NCI-H187 treated with DMSO at 0.1 percent for 48 hours (cell line): ENCODE measurements at places on chromosomes 11 and 22.

DNA sequence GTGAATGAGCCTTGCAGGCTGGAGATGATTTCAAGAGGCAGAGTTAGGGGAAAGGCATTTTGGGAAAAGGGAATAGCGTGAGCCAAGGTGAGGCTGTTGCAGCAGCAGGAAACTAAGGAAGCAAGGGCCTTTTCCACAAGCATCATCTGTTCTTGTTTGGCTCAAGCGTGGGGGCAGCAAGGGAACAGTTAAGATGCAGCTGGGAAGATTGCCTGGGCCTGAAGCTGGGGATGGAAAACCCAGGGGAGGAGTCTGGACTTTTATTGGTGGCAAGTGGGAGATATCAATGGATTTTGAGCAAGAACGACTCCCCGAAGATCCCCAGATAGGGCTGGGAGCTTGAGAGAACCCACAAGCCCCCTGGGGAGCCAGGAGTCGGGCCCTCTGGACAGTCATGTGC, 27.3 kb upstream of the PICK1 start:
- DNase-seq, result no peak

DNA sequence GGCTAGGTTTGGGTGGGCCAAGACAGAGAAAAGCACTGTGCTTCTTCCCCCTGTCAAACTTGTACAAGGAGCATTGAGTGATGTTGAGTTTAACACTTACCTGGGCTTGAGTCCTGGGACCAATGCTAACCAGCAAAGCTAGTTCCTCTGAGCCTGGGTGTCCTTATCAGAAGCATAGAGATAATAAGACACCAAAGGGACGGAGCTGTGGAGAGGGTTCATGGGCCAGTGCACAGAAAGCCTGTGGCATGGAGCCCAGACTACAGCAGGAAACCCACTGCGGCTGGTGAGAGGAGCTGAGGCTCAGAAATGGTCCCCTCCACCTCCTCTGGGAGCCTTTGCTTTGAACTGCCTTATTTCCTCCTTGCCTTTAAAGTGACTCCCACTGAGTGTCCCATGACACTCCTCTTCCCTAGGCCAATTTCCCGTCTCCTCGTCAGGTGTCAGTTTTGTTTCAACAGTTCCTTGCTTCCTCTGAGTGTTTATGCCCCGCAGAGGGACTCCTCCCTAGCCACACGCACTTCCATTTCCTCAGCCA, 9.4 kb downstream of the SLCO2B1 start:
- no peak for DNase-seq

DNA sequence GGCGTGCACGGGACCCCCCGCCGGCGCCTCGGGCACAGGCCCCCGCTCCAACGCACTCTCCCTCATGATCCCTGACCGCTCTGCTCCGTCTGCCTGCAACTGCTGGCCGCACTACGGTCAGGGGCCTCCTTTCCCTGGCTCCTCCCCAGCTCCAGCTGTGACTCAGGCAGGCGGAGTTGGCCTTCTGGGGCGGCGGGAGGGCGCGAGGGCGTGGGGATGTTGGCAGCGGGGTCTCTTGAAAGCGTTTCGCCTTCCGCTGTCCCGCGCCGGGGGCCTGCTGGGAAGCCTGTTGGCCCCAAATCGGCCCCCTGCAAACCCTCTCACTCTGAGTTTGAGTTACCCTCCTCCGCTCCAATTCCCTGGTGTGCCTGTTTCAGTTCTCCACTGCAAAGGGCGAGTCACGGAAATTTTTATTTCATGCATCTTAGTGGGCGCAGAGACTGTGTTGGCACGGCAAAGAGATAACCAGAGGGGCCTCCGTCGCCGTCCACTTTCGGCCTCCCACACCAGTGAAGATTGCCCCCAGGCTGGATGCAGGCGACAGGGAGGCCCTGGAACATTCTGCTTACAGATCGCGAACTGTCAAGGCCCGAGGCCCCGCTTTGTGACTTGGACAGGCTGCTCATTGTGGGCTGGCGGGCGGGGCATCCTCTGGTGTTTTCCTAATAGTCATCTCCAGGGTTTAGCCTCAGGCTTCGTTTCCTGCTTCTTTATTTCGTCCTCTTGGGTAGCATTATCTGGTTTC, at the start of gene CAVIN3:
Gene CAVIN3 (minus strand): TSS at position 91 of the 745 bp plus-strand sequence. CDS start 25 bp downstream, at position 66.
- DNase-seq, result no peak

DNA sequence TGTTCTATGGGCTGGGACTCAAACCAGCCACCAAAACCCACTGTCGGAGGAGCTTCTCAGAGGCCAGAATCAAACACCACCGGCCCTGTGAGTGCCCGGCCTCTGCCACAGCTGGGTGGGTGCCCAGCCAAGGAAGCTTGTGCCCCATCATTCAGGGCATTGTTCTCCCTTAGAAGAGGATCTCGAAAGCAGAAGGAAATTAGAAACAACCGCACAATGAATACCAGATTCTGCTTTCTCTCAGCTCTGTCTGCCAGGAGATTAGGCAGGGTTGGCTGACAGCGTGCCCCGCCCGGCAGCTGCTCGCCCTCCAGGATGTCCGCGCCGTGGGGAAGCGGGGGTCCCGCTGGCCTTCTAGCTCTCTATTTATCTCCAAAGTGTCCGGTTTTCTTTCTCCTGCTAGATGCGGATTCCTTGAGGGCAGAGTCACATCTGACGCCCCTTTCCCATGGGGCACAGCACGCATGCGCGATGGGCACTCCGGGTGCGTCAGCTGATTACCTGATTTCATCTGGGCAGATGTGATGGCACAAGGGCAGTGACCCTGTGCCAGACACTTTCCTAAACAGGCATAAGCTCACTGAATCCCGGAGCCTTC, 25.5 kb downstream of the SCGB1A1 start:
- DNase-seq, result no peak

DNA sequence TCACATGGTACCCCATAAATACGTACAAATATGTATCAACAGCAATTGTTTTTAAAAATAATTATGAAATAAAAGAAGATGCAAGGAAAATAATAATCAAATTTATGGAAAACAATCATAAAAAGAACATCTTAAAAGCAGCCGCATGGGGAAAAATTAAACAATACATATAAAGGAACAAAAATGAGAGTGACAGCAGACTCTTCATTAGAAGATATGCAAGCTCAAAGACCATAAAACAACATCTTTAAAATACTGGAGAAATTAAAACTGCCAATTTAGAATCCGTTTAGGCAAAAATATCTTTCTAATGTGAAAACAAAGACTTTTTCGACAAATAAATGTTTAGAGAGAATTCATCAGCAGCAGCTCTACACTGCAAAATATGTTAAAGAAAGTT, 190.6 kb upstream of the C11orf58 start:
- DNase-seq, result no peak

- no peak for DNase-seq
Measured at GRCh38 chr11:45017329-45017728, 66.6 kb upstream of the TP53I11 start.

GRCh38 chr22:38674888-38675287, 6.9 kb upstream of the TOMM22 start:
- DNase-seq, result no peak

DNA sequence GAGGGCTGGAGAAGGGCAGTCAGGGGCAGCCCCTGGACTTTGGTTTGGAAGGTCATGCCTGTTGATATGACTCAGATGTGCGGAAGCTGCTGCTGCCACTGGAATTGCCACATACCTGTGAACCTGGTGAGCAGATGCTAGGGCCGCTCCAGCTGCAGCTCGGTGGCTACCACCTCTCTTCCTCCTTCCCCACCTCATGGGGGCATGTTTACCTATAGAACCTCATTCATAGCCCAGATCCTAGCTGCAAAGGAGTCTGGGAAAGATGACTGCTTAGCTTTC, 17.5 kb upstream of the TSPAN18 start:
- DNase-seq, result no peak

- DNase-seq, result no peak
Measured at GRCh38 chr22:22691716-22692701, 47.6 kb downstream of the GGTLC2 start.

GRCh38 chr11:110986016-110986415, 259.5 kb upstream of the POU2AF2 start:
- DNase-seq, result no peak

DNA sequence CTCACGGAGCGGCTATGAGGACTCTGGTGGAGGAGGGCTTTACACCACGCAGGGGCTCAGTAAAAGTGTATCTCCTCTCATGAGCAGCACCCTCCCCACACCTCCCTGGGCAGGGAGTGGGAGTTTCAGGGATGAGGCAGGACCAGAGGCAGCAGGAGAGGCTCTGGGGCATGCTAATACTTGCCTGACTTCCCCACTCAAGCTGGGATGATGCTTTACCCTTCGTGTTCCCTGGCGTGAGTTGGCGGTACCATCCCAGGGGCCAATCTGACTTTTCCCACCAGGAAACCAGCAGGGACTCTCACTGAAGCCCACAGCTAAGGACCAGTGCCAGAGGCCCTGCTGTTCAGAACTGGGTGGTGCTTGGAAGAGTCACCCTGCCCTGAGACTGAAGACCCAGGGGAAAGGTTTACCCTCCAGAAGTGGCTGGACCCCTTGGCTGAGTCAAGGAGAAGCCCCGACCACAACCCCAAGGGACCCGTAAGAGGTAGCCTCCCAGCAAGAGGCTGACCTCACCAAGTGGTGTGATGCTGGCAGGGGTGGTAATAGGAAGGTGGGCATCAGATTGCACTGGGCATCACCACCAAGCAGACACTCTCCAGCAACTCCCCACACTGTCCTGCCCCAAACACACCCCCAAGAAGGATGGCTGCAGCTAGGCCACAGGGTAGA, 65.6 kb downstream of the THAP12 start:
- no peak for DNase-seq

- no peak for DNase-seq
Measured at GRCh38 chr11:18191376-18191775, 18.7 kb downstream of the MRGPRX4 start.

- DNase-seq, result no peak
Measured at GRCh38 chr11:88175569-88176075, 379 bp upstream of the RAB38 start.

DNA sequence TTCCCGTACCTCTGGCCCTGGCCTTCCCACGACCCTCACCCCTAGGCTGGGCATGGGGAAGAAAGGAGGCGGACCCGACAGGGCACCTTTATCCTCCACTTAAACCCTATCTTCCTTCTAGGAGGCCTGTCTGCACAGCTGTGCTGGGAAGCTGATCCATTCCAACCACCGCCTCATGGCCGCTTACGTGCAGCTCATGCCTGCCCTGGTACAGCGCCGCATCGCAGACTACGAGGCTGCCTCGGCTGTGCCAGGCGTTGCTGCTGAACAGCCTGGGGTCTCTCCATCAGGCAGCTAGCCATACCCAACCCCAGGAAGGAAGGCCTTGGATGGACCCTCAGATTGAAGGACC, 599 bp downstream of the TIMM10B start:
- DNase-seq, result no peak

- no peak for DNase-seq
Measured at GRCh38 chr22:41888627-41889200, 26.2 kb downstream of the SHISA8 start.

GRCh38 chr22:39432361-39432811, 24.4 kb upstream of the MGAT3 start:
- no peak for DNase-seq

- DNase-seq, result no peak
Measured at GRCh38 chr11:12077535-12078280, 32.7 kb upstream of the MICAL2 start.

- no peak for DNase-seq
Measured at GRCh38 chr11:133965031-133965601, 8.3 kb upstream of the IGSF9B start.

DNA sequence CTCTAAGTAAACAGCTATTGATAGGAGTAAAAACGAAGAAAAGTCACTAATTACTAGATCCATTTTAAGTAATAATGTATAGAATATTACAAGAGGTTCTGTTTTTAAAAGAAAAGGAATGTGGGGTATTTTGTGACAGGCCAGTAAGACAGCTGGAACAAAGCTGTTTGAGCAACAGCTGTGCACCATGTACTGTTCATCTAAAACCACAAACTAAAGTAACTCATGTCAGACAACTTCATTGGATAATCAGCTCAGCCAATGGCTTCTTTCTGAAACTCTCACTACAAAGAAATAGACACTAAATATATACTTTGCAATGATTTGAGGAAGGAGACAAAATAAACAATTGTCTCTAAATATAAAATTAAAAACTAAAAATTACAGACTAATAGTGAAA, 16.1 kb downstream of the RRAS2 start:
- DNase-seq, result no peak

DNA sequence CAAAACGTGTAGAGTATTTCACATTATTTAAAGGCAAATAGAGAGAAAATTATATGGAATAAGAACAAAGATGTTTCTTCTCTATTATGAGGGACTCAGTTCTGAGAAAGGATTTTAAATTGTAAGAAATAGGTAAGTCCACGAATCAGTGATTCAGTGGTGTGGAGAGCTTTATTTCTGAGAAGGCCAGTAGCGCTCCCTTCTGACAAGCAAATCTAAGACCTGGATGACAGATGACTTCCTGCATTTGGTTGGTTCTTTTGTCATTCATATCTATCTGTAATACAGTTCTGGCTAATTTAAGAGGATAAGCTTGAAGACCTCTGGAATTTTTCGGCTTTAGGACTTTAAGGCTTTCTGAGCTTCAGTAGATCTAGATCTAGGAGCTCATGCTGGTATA, 7.0 kb downstream of the CD3E start:
- DNase-seq, result no peak

- no peak for DNase-seq
Measured at GRCh38 chr22:42364604-42365110, 67.5 kb downstream of the NFAM1 start.

GRCh38 chr11:58179648-58180047, 9.2 kb upstream of the OR9Q2 start:
- DNase-seq, result no peak

- DNase-seq, result no peak
Measured at GRCh38 chr22:37640591-37641560, 1.4 kb downstream of the SH3BP1 start.

GRCh38 chr22:26797910-26798309, 140.5 kb downstream of the MIAT start:
- no peak for DNase-seq

DNA sequence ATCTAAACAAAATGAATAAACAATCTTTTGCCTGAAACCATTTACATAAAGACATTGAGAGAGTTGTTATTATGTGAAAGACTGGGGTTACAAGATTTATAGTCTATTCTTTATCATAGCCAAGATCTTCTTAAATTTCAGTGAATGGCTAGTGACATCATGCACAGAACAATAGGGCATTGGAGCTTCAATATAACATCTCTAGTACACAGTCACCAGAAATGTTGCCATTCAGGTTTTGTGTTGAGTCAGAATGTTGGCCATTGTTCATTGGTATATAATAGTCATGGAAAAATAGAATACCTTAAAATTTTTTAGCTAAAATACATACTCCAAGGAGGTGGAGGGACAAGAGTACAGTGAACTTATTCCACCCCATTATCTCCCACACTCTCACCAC, 44.3 kb downstream of the SLC5A12 start:
- no peak for DNase-seq
